Activated naive CD4-positive, alpha-beta T cell treated with Interleukin-2 at 50 U/mL for 16 hours (primary cell): ENCODE measurements at places on chromosomes 2 and 18.

DNA sequence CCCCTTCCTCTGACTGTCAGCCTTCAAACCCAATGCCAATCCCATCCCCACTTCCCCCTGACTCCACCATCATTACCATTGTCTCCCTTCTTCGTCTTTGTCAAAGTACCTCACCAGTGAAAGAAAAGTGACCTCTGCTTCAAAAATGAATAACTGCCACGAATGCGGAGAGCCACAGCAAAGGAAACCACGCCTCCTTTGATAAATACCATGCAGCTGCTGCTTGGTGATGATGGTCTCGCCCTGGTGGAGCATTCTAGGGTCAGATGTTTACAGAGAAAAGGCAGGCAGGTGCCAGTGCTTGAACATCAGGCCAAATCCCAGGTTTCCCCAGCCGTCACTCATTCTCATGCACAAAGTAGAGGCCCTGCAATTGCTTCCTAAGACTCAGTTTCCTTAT is 162.2 kb downstream of the BCL11A start:
- no peak for DNase-seq

DNA sequence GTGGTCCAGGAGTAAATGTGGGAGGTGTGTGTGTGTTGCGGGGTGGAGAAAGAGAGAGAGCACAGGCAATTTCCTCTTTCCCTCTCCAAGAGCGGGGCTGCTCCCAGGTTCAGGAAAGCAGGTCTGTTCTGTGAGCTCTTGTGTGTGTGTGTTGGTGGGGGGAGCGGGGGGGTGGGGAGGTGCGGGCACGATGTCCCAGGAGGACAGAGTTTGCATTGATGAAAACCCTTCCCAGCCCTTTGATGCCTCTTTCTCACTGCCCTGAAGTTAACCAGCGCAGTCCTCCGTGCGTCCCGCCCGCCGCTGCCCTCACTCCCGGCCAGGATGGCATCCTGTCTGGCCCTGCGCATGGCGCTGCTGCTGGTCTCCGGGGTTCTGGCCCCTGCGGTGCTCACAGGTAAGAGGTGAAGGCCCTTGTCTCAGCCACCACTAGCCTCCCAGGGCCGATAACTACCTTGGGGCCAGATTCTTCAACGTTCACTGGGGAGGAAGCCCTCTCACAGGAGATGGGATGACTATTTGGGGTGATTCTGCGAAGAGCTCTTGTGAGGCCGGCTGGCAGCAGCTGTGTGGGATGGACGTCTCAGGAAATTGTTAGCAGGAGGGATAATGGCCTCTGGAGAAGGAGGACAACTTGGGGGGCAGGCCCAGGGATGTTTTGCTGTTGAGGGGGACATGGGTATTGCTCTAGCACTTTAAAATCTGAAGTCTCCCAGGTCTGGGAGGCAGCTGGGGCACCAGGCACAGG is at the start of gene SNORC:
Gene SNORC, plus strand, starts transcription at position 247 of the 748 bp plus-strand sequence. Its CDS starts 78 bp downstream, at position 325.
- no peak for DNase-seq

DNA sequence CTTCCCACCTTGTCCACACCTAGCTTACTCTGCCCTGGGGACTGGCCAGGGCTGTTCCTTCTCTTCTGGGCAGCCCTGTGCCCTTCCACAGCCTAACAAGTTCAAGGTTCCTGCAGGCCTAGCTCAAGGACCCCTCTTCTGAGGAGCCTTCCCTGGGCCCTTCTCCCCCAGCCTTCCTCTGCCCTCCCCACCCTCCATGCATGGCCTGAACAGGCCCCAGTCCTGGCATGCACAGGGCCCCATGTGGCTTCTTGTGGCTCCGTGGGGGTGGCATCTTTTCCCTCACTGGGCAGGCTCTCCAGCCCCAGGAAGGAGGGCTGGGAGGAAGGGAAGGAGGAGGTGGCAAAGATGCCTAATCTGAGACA is 162.9 kb downstream of the CELF4 start:
- DNase-seq = no peak

- DNase-seq = no peak
These were observed 20.3 kb upstream of the CYP1B1 start for GRCh38 chr2:38095996-38096861.

GRCh38 chr2:72990695-72991438 is 73.5 kb downstream of the EMX1 start:
- no peak for DNase-seq

GRCh38 chr2:60926741-60927552 is 45.6 kb downstream of the REL start:
- DNase-seq = no peak

- DNase-seq = no peak
These were observed 102.8 kb upstream of the RNF152 start for GRCh38 chr18:61995618-61996017.
